NCI-H748 treated with DMSO at 0.1 percent for 48 hours (cell line): ENCODE measurements at places on chromosomes 2 and 18.

GRCh38 chr18:10252952-10253705 is 201.3 kb upstream of the APCDD1 start:
- DNase-seq, result no peak

- DNase-seq, result no peak
These were observed 29.3 kb downstream of the PIEZO2 start for GRCh38 chr18:11119959-11120587.

GRCh38 chr2:8319219-8319618 is 362.6 kb upstream of the ID2 start:
- DNase-seq, result no peak

DNA sequence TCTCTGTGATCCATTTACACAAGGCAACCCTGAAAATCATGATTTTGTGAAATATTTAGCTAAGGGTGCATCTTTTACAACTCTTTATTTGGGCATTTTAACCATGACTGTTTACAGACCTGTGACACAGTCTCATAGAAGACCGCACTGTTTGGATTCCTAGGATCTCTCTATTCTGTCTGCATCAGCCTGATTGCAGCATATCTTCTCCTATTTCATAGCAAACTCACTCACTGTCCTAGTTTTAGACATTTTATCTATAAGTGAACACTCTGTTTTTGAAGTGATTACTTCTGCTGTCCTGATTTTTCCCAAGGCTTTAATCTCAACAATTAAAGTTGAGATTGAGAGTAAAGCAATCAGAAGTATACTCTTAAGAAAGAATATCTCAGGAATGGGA is 56.2 kb downstream of the CAVIN2 start:
- DNase-seq, result no peak

DNA sequence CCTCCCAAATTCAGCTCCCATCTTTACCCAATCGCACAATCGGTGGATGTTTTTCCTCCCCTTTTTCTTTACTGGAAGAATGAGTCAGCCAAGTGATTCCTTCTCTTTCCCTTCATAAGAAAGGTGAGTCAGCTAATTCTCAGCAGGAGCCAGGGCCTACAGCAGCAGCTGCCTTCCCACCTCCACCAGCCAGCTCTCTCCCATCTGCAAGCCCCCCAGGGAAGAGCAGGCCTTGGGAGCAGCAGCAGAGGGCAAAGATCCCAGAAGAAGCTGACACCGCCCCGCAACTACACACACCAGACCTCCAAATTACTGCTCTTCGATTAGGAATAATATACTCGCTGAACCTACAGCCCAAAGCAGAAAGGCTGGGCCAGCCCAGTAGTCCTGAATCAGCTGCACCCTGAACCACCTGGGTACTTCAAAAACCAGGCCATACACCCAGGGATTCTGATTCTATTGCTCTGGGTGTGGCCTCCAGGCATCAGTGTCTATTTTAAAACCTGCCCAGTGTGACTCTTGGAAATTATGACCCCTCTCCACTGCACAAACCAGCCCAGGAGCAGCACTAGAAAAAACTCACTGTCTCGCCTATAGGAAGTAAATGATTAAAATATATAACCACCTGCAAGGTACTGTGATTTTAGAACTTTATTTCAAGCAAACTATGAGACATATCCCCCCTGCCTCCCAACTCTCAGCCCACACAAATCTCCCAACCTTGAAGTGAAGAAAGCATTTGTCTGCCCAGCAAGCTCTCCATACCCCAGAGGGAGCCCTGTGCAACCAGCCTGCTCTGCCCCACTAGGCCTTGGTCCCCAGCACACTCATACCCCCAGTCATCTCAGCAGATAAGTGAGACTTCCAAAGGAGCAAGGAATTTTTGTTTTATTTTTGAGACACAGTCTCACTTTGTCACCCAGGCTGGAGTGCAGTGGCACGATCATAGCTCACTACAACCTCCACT is 7.3 kb downstream of the SFXN5 start:
- no peak for DNase-seq
